ENCODE measurements at places on chromosomes 2 and 18. TPM values are rescaled to one million over a fixed set of nuclear protein-coding genes. Genes with fewer than 3 reads are reported as not detected.

Gene RAB6C
- total RNA-seq = not detected

Gene BMP10
- not detected for total RNA-seq

Gene MLPH
- total RNA-seq = 11.7 TPM

Gene CRYBA2
- total RNA-seq = not detected

Gene SLC30A3
- not detected for total RNA-seq

Gene MRO
- 0.82 TPM for total RNA-seq

Gene GKN2
- not detected for total RNA-seq

Gene EVX2
- 0.09 TPM for total RNA-seq

Gene RIT2
- total RNA-seq = not detected

Gene LONRF2
- total RNA-seq = 1.0 TPM

Gene ZNF804A
- total RNA-seq = 0.51 TPM

Gene EMILIN2
- 24.0 TPM for total RNA-seq

Gene APOB
- total RNA-seq = 0.12 TPM

Gene CAVIN2
- 11.5 TPM for total RNA-seq

Gene LNPK
- total RNA-seq = 18.0 TPM

Gene POTEE
- not detected for total RNA-seq

Gene RAB3GAP1
- total RNA-seq = 33.1 TPM

Gene DSC2
- 3.7 TPM for total RNA-seq

Gene SCYGR4
- total RNA-seq = not detected

Gene ERICH2
- not detected for total RNA-seq

Gene FECH
- total RNA-seq = 22.1 TPM

Gene BCS1L
- 15.8 TPM for total RNA-seq

Gene GATA6
- 89.5 TPM for total RNA-seq

Gene CENPA
- 0.23 TPM for total RNA-seq

Gene OR6B2
- not detected for total RNA-seq

Gene C2orf78
- total RNA-seq = not detected

Gene ANKRD23
- 2.7 TPM for total RNA-seq
